ENCODE measurements at places on chromosomes 2 and 18. TPM values are rescaled to one million over a fixed set of nuclear protein-coding genes. Genes with fewer than 3 reads are reported as not detected.

DNA sequence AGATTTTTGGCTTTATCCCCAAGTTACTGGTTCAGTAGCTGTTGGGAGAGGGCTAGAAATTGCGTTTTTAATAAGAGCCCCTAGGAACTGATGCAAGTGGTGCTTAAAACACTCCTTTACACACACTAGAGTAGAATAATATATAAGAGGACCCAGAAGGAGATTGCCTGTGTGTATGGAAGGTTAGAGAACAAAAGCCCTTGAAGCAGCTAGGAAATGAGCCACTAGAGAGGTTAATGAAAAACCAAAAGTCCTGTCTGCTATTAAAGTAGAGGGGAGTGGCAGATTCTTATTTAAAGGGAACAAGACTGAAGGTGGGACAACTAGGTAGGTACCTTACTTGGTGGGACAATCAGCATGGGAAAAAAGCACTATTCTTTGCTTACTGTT lies 14.4 kb upstream of the SLC39A10 start:
- no peak for DNase-seq

DNA sequence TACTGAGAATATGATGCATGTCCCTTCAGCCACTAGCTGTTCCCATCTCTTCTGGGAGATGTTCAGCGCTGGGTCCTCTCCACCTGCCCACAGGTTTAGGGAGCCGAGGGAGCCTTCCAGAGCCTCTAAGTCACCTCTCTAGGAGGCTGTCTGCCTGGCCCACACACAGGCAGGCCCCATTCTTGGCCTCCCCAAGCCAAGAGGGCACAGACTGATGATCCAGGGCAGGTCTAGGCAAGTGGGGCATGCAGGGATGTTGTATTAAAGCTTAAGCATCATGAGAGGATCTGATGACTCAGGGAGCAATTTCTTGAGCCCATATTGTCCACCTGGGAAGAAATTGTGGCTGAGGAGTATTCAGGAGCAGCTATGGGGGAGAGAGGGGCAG lies 19.9 kb downstream of the TMSB10 start:
- DNase-seq = no peak

DNA sequence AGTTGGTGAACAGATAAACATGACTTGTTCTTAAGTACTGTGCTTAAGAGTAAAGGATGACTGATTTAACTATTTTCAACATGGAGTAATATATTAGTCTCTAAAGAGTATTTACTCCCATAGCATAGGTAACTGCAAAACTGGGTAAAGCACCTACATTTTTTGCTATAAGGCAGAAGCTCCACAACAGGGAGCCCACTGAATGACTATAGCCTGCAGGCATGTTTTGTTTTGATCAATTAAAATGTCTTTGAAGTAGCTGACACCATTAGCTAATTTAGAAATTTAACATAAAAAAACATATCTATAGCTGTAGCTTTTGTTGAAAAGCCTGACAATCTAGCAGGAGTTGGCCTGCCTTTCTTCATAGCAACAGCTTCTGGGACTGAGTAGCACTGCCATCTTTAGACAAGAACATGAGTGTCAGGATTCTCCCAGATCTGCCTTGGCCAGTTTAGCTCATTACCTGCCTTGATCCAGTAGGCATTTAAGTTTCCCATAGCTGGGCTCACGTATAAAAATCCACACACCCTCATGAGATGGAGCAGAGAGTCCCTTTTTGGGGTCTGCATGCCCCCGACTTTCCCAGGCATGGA lies 1935.1 kb upstream of the PIK3C3 start:
- DNase-seq = no peak

DNA sequence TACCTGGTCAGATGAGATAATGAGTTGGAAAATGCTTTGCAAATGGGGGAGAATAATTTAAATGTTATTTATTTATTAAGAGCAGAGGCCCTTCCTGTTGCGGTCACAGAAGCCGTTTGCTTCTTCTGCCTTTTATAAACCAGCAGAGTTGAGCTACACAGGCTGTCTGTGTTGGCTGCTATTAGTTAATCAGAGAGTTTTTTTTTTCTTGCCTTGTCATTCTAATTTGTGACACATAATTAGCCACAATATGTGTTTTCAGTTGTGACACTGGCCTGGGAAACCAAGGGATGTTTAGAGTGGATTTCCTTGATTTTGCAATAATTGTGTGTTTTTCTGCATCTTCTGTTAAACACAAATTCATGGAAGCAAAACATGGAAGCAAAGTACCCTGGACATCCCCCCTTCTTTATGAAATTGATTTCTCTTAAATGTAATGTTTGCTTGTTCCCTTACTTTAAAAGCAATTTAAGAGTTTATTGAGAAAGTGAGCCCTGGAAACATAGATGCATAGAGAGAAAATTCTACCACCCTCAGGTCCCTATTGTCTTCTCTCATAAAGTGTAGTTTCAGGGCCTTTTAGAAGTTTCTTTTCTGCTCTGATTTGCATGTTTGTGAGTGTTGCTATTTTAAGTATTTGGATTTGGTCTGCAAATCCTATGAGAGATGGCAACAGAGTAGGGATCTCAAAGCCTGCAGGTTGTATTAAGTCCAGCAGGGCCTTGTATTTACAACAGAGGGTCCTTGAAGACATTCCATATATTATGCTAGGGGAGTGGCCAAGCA lies 22.8 kb upstream of the IL37 start:
- no peak for DNase-seq

- no peak for DNase-seq
Observed at GRCh38 chr2:9663008-9663879, 32.4 kb upstream of the YWHAQ start.

DNA sequence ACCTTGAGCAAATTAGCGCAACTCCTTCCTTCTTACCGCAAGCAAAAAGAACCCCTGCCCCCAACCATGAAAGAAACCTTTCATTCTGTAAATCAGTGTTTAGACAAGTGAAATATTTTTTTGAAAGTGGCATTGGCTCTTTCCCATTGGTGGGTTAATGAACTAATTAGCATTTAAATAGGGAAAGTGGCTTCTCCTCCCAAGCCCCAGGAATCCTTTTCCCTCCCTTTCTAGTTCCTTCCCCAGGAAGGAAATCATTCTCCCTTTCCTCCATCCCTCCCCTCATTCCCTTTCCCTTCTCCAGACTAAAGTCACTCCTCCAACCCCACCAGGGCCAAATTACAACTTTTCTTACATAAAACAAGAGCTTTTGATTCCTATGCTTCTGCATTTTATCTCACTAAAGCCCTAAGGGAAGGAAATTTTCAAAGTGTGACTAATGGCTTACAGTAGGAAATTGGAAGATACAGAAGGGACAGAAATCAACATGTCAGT lies 22.9 kb upstream of the TYMS start:
- no peak for DNase-seq

DNA sequence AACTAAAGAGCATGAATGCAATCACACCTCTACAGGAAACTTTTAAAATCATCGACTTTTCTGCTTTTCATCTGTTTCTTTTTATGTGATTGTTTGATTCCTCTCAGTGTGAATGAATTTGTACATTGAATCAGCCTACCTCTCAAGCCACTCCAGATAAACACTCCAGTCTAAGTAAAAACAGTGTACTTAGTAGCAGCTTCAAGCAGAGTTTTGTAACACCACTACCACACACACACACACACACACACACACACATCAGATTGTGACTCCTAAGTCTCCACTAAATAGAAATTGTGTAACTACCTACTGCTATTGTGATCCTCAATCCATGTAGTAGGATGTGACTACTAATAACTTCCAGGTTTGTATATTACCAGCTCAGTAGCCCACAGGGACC lies 65.3 kb upstream of the EPB41L5 start:
- DNase-seq = no peak

The MRO gene
- total RNA-seq = 0.75 TPM

The PLEKHH2 gene
- total RNA-seq = 20.5 TPM

Measured in mucosa of gallbladder (tissue), 1 donor.